ENCODE measurements at places on chromosomes 1 and 21. TPM values are rescaled to one million over a fixed set of nuclear protein-coding genes. Genes with fewer than 3 reads are reported as not detected.
A peak's percentile ranks its signal among the peaks of the same experiment; 100 is the strongest.

GRCh38 chr1:212684076-212684475 is 15.6 kb downstream of the BATF3 start:
- no peak for DNase-seq

DNA sequence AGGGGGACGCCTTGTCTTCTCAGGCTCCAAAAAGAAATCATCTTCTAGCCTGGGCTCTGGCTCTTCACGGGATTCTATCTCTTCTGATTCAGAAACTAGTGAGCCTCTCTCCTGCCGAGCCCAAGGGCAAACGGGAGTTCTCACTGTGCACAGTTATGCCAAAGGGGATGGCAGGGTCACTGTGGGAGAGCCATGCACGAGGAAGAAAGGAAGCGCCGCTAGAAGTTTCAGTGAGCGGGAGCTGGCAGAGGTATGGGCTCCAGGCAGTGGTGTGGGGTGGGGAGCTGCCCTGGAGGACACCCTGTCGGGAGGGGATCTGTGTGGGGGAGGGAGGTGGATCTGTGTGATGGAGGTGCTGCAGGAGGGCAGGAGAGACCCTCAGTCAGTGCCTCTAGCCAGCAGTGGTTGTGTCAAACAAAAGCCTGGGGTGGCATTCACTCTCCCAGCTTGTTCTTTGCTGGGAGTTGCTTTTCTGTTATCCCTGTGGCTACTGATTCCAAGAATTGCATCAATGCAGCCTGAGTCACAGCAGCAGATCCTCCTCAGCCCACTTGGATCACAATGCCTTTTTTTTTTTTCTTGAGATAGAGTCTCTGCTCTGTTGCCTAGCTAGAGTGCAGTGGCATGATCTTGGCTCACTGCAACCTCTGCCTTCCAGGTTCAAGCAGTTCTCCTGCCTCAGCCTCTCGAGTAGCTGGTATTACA is 21.8 kb downstream of the KDM4A start:
- DNase-seq = no peak

DNA sequence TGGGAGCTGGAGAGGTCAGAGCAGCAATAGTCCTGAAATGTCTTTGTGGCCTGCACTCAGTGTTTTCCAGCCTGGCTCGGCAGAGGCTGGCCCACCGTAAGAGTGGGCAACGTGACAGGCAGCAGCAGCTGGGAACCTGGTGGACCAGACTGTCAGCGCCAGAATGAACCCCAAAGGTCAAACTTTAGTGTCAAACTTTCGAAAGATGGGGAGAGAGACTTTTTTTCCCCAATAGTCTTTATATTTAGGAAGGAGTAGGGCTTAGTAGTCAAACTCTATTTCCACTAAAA is 10.3 kb downstream of the BLACAT1 start:
- DNase-seq = no peak

DNA sequence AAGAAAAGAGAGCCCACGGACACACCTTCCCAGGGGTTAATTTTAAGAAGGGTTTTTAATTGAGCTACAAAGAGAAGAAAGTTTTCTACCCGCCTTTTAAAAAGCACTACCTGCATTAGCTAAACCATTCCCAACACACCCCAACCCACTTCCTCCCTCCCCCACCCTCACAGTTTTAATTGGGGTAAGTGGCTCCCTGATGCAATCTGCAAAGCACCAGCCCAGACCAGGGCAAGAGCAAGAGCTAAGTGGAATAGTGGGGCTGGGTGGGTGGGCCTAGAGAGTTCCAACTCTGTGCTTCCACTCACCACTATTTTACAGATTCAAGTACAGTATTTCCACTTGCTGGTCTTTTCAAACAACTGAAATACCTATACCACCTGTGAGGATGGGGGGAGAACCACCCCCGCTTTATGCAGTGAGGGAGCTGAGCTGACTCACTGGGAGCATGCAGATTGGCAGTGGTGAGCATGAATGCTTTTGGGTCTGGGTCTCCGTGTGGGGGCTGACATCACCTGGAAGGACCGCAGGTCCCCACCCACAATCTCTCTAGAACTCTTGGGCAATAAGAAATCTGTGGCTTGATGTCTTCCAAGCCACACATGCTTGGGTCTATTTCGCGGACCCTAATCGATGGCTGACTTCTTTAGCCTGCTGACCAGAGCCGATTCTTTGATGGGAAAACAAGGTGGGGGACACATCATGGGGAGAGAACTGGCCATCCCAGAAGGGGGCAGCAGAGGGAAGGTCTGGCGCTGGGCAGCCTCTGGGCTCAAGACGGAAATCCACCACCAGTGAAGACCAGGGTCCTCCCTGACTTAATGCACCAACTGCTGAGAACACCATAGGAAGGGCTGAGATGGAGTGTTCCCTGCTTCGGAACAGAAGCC is 95.5 kb downstream of the SSBP3 start:
- DNase-seq = no peak

Gene SLC22A15
- polyA plus RNA-seq = 6.4 TPM

DNA sequence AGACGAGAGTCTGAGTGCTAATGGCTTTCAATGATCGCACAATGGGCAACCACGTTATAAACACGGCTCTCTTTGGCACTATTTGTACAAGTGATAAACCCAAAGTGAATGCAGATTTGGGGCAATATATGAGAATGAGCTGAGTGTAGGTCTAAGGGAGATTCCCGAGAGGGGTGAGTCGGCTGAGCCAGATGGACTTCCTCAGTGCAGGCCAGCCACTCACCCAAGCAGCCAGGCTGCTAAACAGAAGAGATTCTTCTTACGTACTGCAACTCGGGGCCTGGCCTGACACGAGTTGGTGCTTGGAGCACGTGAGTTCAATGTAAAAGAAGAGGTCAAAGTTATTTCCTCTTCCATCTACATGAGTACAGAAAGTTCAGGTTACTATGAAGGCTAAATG is 6.2 kb upstream of the MIXL1 start:
- no peak for DNase-seq

- no peak for DNase-seq
Measured at GRCh38 chr1:17027900-17028299, 16.2 kb upstream of the ATP13A2 start.

DNA sequence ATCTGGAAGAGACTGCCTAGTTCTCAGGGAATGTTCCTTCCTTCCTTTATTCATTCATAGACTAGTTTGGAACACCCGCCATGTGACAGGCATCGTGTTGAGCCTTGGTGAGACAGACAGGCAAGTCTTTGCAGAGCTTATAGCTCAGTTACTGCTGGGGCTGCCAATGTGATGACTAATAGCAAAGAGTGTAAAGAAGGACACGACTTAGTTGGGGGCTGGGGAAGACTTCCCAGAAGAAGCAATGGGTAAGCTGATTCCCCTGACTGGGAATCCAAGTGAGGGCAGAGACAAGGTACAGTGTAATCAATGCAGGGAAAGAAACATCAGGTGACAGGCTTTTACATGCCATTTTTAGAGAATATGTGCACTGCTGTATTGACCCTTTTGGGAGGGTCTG is 51.2 kb downstream of the TENT5C start:
- DNase-seq = no peak

DNA sequence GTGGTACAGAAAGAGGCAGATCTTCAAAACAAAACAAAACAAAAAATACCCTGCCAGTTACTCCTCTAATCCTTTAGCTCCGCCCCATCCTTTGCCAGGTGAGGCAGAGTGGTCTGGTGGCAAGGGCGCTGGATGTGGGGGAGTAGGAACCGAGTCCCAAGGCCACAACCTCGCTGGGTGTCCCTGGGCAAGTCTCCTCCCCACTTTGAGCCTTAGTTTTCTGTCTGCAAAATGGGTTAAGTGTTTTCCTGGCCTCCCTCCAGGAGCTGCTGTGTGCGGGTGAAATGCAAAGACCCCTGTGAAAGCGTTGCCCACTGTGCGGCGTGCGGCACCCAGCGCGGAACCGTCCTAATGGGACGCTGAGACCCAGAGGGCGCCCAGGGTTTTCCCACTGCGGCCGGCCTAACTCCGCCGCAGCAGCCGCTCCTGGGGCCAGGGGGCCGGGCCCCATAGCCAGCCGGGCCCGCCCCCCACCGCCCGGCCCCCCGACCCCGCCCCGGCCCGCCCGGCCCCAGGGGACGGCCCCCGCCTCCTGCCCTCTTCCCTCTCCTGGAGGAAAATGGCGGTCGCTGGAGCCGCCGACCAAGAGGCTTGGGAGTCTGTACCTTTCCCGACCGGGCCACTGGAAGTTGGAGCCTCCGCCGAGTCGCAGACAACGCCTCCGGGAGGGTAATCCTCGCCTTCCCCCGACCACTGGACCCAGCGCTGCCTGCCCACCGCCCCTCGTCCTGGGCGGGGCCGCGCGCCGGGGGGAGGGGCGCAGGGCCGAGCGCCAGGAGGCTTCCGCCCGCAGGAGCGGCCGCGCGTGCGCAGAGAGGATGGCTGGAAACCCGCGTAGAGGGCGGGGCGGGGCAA is at the start of the genes ERMAP and SVBP:
Gene ERMAP (plus strand): TSS at position 538 of the 855 bp plus-strand sequence. CDS start 13,327 bp downstream, outside the sequence.
Gene SVBP (minus strand): TSS at position 813 of the 855 bp plus-strand sequence. CDS start 853 bp downstream, outside the sequence.
- DNase-seq = peak; percentile 85

Gene SMCP
- polyA plus RNA-seq = not detected

Measured in right renal pelvis (tissue), 4 donors.